ENCODE measurements at places on chromosomes 6 and 20.

DNA sequence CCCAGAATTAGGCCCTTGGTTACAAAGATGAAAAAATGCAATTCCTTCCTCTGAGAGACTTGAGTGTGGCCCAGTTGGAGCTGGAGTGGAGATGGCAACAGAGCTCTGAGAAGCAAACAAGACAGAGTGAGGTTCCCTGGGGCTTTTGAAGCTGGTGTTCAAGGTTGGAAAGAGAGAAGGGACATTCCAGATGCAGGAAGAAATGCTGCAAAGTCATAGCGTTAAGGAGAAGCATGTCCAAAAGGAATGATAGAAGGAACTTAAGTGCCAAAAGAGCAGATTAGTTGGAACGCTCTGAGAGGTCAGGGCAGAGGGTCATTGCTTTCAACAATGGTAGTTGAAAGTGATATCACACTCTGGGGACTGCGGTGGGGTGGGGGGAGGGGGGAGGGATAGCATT is 251.8 kb downstream of the TBC1D7 start:
- DNase-seq = no peak

- no peak for DNase-seq
Measured at GRCh38 chr6:117549611-117550010, 52.7 kb downstream of the GOPC start.

GRCh38 chr20:12827816-12828385 is 180.9 kb upstream of the SPTLC3 start:
- no peak for DNase-seq

DNA sequence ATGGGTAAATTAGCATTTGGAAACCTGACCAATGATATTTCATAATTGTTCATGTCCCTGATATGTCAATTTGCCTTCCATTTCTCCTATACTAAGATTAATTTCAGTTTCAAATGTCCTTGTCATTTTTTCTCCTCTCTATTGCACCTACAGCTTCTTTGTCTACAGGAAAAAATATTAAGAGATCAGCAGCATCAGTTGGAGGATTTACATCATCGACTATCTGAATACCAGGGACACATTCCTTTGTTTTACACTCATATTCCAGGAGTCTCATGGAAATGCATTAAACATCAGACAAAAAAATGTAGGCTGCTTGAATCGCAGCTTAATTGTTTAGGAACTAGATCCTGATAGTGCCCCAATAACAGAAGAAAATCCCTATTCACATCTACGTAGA is 188.2 kb downstream of the PRKN start:
- no peak for DNase-seq

GRCh38 chr6:152946484-152946883 is 36.4 kb downstream of the FBXO5 start:
- DNase-seq = no peak

- no peak for DNase-seq
Measured at GRCh38 chr6:4128748-4129147, 6.6 kb downstream of the ECI2 start.

All from HuH-7 (cell line).